ENCODE measurements at places on chromosomes 3 and 15. TPM values are rescaled to one million over a fixed set of nuclear protein-coding genes. Genes with fewer than 3 reads are reported as not detected.

- H3K27me3 ChIP-seq: no peaks in the 10 kb centered on the region
- peak; percentile 70 for DNase-seq
- peak overlapping the region; percentile 90 for H3K27ac ChIP-seq
- peak overlapping the region; percentile 17 for H3K4me3 ChIP-seq
These were observed 31.7 kb downstream of the AKAP13 start for GRCh38 chr15:85412066-85412465.

- 0 out of 2 replicates have a peak, but pooled peaks cover 2% of the 10 kb centered on the region for H3K27me3 ChIP-seq
- no peak overlapping the region for H3K27ac ChIP-seq
- peaks cover 14% of the 10 kb centered on the region for H3K4me1 ChIP-seq
- H3K36me3 ChIP-seq: no peaks in the 10 kb centered on the region
These were observed 316.7 kb downstream of the TLE3 start for GRCh38 chr15:69780981-69781380.

DNA sequence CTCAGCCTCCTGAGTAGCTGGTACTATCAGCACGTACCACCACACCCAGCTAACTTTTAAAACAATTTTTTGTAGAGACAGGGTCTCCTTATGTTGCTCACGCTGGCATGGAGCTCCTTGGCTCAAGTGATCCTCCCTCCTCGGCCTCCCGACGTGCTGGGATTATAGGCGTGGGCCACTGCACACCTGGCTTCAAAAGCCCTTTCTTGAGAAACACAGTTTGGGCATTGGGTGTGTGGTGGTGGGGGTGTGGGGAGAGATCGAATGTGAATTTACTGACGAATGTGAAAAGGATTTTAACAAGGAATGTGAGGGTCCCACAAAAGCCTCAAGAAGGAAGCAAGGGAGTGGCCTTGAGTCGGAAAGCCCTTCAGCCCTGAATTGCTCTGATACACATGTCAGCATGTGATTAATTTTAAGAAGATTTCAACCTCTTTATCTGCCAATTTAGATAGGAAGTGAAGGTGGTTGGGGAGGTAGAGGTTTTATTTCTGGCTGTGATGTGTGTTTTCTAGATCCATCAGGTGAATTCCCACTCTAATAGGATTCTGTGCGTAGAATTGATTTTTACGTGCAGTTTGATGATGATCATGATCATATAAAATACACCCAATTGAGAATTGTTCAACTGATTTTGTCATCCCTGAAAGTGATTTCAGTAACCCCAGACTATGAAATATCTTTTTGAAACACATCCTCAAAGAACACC is 1.1 kb downstream of the CCR4 start:
- H3K4me1 ChIP-seq: no peaks in the 10 kb centered on the region
- no peak overlapping the region for H3K27ac ChIP-seq
- no peak for DNase-seq
- H3K4me3 ChIP-seq: no peak overlapping the region

DNA sequence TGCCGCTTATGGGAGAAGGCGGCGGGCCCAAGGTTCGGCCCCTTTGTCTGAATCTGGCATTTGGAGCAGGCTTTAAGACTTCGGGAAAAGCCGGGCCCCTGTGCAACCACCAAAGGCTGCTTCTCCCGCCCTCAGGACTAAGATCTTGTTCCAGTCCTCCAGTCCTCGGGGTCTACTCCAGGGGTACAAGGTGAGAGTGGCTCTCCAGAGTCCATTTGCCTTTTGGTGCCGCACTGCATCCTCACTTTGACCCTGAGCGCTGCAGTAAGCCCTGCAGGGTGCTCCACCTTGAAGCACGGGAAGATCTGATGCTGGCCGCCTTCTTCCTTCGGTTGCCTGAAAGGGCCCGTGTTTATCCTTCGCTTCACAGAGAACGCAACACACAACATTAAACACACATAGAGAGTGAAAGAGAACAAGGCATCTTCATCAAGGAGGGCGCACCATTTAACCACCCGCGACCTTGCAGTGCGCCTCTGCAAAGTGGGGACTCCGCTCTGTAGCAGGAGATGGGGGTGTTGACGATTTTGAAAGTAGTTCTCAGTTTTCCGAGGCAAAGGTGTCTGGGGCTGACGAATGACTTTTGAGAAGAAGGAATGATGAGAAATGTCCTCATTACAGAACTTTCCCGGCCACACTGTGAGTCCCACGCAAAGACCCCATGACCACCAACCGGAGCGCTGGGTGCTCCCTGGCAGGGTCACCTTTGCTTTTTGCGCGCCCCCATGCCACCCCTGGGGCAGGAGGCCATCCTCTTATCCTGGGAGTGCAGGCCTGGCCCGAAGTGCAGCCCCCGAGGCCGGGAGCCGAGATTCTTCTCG is 1.0 kb downstream of the PIGZ start:
- peak overlapping the region; percentile 72 for H3K4me3 ChIP-seq
- peaks cover 4% of the 10 kb centered on the region for H3K27me3 ChIP-seq
- no peak for DNase-seq
- no peak overlapping the region for H3K27ac ChIP-seq

The GOLGA6L7 gene
- total RNA-seq: not detected

Data from Karpas-422 (cell line).